ENCODE measurements at places on chromosomes 4 and X.

DNA sequence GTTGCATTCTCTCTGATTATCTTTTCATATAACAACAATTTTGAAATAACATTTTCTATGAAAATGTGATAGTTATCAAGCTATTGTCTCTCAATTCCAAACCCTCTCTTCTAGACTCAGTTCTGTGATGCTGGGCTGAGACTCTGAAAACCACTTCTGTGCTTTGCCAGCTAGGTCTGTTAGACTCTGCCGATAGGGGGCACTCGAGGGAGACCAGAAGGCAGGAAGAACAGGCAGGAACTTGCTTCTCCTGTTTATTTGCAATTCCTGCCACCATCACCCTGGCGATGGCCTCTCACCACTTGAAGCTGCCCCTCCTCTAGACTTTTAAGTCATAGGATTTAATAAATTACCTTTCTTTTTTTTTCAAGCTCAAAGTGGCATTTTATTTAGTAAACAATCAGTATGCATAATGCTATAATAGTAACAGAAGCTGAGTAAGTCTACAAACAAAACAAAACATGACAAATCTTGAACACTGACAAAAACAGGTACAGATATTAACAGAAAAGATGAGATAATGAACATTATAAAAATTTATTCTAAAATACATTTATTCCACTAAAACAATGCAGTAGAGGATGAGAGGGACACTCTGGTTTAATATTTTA is 49.7 kb downstream of the RASL11B start:
- peak; percentile 55 for DNase-seq

DNA sequence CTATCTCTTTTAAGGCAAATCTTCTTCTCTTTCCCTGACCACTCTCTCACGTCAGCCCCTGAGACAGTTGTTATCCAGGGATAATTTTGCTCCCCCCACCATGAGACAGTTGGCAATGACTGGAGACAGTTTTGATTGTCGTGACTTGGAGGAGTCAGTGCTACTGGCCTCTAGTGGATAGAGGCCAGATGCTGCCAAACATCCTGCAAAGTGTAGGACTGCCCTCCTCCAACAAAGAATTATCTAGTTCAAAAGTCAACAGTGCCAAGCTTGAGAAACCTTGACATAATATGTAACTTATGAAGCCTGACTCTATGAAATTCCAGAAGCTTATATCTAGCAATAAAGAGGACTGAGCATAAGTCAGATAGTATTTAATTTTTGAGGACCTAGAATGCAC is 502.1 kb upstream of the IGFBP7 start:
- DNase-seq = no peak

DNA sequence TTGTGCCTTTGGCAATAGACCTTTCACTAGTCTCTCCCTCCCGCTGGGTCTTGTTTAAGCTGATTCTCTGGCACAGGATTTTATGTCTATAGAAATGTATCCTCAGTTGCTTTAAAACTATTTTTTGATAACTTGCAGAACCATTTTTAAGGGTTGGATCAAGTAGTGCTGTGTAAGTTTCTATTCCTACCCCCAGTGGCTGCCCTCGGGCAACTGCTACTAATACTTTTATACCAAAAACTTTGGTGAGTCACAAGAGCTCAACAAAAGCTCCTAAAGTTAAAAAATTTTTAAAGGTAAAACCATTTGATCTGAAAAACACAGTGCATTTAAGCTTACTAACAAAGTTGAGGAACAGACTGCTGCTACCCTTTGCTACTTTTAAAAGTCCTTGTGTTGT is 1460.6 kb upstream of the PCDH7 start:
- DNase-seq = no peak

DNA sequence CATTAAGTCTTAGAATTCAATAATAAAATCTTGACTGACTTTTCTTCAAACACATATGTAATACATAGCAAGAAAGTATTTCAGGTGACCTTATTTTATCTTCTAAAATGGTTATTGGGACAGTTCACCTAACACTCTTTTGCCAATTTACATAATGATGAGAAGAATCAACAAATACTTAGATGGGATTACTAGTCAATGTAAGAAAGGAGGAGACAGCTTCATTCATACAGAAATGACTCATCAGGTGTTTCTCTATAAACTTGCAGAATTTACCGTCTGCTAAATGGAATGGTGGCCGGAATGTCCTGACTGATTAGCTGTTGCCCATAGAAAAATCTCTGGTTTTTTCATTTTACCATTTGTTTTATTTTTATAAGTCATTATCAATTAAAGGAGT is 115.0 kb upstream of the ETNPPL start:
- no peak for DNase-seq

GRCh38 chrX:65596270-65597034 is 61.9 kb upstream of the LAS1L start:
- no peak for DNase-seq

- no peak for DNase-seq
Observed at GRCh38 chrX:68083510-68083909, 349.8 kb downstream of the OPHN1 start.

GRCh38 chr4:148737061-148737770 is 295.0 kb upstream of the NR3C2 start:
- no peak for DNase-seq

DNA sequence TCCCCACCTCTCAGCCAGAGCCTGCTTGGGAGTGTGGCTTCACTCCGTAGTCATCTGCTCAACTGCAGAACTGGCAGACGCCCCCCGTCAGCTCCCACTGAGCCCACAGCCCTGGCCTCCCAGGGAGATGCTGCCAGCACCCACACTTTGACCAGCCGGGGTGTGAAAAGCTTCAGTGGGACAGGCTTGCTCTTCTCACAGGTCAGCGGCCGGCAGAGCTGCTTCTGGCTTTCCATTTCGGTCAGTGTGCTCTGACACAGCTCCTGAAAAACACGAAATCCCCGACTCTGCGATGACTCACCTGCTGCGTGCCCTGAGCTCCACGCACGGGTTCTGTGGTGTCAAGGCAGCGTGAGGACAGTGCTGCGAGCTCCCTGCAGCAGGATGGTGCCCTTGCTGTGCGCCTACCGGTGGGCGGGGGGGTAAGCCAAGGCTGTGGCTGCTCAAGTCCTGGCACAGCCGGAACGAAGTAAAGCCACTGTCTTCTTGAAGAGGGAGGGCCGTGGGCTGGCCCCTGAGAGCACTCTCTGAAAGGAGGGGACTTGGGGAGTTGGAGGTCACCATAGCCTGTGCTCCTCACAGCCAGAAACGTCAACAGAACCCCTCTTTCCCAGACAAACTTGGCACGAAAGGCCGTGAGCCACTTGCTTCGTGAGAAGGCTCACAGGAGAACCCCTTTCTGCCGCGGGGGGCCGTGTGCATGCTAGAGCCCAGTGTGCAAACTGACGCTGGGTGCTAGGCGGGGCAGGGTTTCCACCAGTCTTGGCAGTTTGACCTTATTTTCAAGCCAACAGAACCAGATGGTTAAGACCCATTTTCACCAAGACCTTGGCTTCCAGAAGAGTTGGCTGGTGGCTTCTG is 23.6 kb downstream of the NOP14 start:
- no peak for DNase-seq

- DNase-seq = no peak
Observed at GRCh38 chr4:134278675-134279074, 77.1 kb upstream of the PABPC4L start.

- DNase-seq = no peak
Observed at GRCh38 chr4:79046016-79046592, 106.9 kb upstream of the PAQR3 start.

- no peak for DNase-seq
Observed at GRCh38 chrX:39755143-39756032, 342.4 kb downstream of the BCOR start.

- DNase-seq = no peak
Observed at GRCh38 chrX:63743596-63743995, 41.4 kb downstream of the ARHGEF9 start.

GRCh38 chr4:84681486-84682274 is 98.8 kb downstream of the CDS1 start:
- DNase-seq = no peak

GRCh38 chr4:67101612-67102011 is 443.7 kb downstream of the CENPC start:
- DNase-seq = no peak

DNA sequence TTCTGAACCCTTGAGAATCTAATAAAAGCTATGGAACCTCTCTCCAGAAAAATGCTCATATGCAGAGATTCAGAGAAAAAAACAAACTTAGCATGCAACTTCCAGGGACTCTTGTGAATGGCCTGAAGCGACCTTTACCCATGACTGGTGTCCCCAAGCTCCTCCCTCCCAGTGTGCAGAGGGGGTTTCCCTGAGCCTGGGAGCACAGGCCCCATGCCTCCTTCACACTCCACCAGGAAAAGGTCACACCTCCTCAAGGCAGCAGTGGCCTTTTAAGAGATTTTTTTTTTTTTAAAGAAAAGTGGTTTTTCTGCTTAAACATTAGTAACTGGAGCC is 13.3 kb upstream of the UBA6 start:
- no peak for DNase-seq

DNA sequence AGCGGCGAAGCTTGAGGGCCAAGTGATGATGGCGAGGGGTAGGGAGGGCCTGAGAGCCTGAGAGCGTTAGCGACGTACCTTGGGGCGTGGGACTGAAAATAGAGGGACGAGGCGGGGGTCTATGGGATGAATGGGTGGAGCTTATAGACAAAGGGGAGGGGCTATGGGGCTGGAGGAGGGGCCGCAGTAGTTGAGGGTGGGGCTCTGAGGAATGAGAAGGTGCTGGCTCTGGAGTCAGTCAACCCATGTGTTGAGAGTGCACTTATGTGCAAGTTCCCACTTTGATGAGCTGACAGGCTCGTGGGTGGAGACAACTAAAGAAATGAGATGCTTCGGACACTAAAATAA is 488 bp downstream of the TBC1D25 start:
- DNase-seq = no peak

DNA sequence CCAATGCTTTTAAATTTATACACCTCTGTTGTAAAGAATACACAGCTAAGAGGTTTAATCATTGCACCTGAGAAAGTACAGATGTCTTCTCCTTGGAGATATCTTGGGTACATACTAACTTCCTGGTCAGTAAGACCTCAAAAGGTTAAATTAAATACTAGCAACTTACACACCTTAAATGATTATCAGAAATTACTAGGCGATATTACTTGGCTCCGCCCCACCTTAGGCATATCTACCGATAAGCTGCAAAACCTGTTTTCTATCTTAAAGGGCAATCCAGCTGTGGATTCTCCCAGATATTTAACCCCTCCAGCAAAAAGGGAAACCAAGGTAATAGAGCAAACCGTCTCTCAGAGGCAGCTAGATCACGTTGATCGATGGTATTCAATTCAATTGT is 819.4 kb downstream of the FAM133A start:
- DNase-seq = no peak

GRCh38 chr4:37803348-37803973 is 23.0 kb upstream of the PGM2 start:
- DNase-seq = no peak

GRCh38 chr4:125728568-125728967 is 413.8 kb downstream of the FAT4 start:
- no peak for DNase-seq

DNA sequence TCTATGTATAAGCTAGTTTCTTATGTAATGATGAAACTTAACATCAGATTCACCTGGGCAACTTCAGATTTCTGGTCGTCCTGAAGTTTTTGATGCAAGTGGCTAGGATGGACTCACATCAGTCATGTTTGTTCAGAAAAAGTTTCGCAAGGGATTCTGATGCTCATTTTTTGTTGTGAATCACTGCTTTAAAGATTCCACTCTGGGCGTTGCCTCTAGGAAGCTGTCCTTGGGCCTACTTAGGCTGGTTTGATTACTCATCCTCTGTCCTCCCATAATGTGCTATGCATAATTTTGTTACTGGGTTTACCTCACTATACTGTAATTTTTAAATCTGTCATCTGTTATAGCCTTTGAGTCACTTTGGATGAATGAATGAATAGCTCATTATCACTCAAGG is 30.8 kb downstream of the HERC3 start:
- DNase-seq = no peak

GRCh38 chr4:68074397-68074796 is 55.3 kb downstream of the TMPRSS11F start:
- DNase-seq = no peak

GRCh38 chrX:47960406-47960805 is 43.4 kb downstream of the ZNF182 start:
- DNase-seq = no peak

- no peak for DNase-seq
Observed at GRCh38 chr4:163703251-163703650, 208.8 kb downstream of the TMA16 start.

- DNase-seq = no peak
Observed at GRCh38 chr4:83552083-83552482, 16.2 kb downstream of the GPAT3 start.

- DNase-seq = no peak
Observed at GRCh38 chr4:85829276-85830051, 354.5 kb downstream of the ARHGAP24 start.

DNA sequence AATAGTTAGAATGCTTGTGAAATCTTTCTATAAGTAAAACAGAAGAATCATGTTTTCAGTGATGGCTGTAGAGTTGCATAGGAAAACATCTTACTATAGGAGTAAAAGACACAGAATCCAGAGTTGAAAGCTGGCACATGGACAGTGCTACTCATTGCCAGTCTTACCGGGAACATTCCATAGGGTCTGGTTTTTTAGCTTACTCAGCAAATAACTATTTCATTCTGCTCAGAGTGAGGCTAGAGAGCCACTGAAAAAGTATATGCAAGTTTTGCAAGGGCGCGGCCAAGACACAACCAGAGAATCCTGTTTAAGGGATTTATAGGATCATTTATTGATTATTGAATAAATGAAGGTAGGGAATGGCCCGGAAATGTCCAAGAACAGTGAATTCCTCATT is 60.3 kb downstream of the MTHFD2L start:
- DNase-seq = no peak

GRCh38 chr4:122997463-122998101 is 75.2 kb upstream of the NUDT6 start:
- DNase-seq = no peak

DNA sequence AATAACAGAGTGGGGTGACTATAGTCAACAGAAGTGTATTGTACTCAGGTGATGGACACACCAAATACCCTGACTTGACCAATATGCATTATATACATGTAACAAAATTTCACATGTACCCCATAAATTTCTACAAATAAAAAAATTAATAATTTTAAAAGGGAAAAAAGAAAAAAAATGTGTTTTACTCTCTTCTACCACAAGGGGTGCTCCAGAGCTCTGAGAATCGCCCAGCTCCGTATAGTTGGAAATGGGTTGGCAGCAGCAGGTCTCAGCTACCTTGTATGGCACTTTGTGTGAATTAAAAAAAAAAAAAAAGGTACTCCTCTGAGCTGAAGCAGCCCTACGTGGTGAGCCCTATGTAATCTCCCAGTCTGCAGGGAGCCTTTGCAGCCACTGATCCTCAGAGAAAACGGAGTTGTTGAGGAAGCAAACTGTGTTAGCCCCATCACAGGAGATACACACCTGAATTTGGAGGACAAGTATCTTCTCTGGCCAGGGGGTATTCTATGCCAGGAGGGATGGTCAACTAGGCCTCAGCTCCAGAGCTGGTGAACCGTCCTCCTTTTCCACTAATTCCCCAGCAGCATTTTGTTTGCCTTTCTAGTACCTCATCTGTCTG is 17.2 kb upstream of the POLA1 start:
- DNase-seq = no peak

GRCh38 chr4:82551734-82552133 is 10.1 kb downstream of the TMEM150C start:
- no peak for DNase-seq

- DNase-seq = no peak
Observed at GRCh38 chrX:74421036-74421739, at the start of gene SLC16A2. Gene SLC16A2, plus strand, starts transcription at chrX:74421493. Its CDS starts 145 bp downstream, at chrX:74421638.
